ENCODE measurements at places on chromosomes 1 and 21.

DNA sequence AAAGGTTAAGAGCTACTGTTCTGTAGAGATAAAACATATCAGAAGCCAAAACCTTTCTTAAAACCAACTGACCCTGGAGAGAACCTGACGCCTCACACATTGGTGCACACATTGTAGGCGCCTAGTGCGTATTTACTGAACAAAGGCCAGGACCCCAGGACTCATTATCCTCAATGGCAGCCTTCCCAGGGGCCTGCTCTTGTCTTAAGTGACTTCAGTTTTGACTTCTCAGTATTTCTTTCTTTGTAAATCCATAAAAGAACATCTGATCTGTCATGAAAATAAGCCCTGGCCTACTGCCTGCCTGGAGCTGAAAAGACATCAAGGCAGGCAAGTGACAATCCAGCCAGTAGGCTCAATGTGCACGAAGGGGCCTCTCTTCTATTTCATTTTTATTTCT is 27.6 kb downstream of the ABCA4 start:
- no peak for DNase-seq

- DNase-seq, result no peak
Observed at GRCh38 chr1:199170711-199171110, 531.9 kb downstream of the PTPRC start.

DNA sequence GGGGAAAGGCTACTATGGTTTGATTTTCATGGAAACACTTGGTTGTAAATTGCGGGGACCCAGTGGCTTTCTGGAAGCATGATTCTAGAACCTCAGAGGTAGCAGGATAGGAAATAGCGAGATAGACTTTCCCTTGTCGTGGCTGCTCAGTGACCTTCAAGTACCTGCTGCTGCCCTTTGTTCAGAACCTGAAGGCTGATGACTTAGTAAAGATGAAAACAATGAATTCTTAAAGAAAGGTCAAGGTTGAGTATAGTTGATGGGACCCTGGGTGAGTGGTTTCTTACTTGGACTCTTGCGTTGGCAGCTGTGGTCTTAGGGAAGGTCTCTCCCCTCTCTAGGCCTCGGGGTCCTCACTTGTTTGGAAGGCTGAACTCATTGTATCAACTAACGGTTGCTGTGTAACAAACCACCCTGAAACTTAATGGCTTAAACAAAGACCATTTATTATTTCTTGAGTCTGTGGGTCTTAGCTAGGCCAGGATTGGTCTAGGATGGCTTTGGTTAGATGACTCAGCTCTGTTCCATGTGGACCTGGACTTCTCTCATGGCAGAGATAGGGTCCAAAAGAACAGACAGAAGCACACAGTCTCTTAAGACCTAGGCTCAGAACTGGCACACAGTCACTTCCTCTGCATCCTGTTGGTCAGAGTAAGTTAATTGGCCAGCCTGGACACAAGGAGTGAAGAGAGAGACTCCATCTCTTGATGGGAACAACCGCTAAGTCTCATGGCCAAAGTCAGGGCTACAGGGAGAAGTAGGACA is 89.2 kb upstream of the SELENON start:
- no peak for DNase-seq

GRCh38 chr1:54279457-54279856 is 79.5 kb downstream of the MRPL37 start:
- DNase-seq, result no peak

DNA sequence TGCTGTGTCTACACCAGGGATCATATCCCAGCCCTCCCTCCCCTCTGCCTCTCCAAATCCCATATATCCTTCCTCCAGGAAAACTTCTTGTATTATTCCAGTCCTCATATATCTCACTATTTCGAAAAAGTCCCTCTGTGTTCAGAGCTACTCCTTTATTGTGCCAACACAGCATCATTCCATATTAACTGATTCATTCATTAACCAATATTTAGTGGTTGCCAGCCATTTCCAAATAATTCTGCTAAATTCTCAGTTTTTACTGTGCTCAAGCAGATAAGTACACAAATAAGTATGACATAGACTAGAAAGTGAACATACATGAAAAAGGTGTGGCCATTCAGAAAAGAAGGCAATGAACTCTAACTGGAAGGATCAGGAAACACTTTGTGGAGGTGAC is 241.6 kb upstream of the DUSP10 start:
- DNase-seq, result no peak

DNA sequence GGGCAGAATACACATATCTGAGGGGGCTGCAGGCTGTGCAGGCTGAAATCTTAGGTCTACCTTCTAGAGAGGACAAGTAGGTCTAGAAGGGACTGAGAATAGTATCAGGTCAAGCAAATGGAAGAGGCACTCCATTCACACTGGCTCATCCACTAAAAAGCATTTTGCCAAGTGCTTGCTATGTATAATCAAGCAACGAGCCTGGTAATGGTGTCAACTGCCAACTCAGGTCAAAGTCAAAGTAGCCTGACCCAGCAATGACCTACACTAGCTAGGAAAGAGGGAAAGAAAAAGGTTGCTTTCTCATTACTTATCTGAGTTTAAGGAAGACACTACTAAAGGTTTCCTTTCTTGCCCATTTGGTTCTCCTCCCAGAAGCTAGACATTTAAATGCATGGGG is 10.8 kb downstream of the KCND3 start:
- DNase-seq, result no peak
